Thymus (tissue), 14 donors: ENCODE measurements at places on chromosomes 13 and 19. TPM values are rescaled to one million over a fixed set of nuclear protein-coding genes. Genes with fewer than 3 reads are reported as not detected.

The PGPEP1 gene
- polyA plus RNA-seq: 14.8 TPM

The OR7A5 gene
- 0.16 TPM for polyA plus RNA-seq

The KIR3DL2 gene
- 0.21 TPM for polyA plus RNA-seq

The CDC34 gene
- 72.0 TPM for polyA plus RNA-seq

The PET100 gene
- polyA plus RNA-seq: 216 TPM

The NLRP4 gene
- polyA plus RNA-seq: 0.09 TPM

The PSG11 gene
- 0.07 TPM for polyA plus RNA-seq

The CYP2S1 gene
- 4.3 TPM for polyA plus RNA-seq

The CABP5 gene
- 0.05 TPM for polyA plus RNA-seq

The LAMP1 gene
- 85.4 TPM for polyA plus RNA-seq

The SULT2A1 gene
- 0.02 TPM for polyA plus RNA-seq

The ACER1 gene
- 2.8 TPM for polyA plus RNA-seq

The MYH14 gene
- 16.2 TPM for polyA plus RNA-seq

The CEBPA gene
- polyA plus RNA-seq: 10.1 TPM

The PDE4A gene
- 4.8 TPM for polyA plus RNA-seq

- no peak for DNase-seq
Observed at GRCh38 chr13:20054586-20054985, 96.1 kb downstream of the ZMYM2 start.

- no peak for DNase-seq
Observed at GRCh38 chr19:36113894-36114720, 568 bp downstream of the POLR2I start.

DNA sequence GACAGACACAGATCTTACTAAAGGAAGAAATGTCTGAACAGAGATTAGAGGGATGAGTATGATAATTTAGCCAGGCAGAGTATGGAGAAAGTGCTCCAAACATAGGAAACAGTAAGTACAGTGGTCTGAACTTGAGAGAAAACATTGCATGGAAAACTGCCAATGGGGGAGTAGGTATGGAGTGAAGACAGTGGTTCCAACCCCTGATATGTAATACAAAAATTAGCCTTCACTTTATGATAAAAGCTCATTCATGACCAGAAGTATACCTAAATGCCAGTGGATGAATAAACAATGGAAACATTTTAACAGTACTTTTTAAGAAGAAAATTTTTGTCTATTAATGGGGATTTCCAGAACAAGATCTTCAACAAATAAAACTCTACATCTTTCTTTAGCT lies 334.0 kb downstream of the DIAPH3 start:
- DNase-seq: no peak

DNA sequence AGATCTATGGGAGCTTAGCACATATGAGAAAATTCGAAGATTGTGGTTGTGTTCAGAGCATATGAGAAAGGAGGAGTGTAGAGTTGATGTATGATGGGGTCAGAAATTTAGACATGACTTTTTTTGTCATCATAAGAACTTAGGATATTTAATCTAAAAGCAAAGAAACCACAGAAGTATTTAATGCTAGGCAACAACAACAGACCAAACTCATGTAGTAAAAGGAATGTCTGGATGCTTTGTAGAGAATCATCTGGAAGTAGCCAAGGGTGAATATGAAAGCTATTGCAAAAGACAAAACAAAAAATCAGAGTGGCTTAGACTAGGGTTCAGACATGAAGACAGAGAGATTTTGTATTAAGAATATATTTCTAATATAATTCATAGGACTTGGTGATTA lies 190.3 kb downstream of the SLITRK1 start:
- DNase-seq: no peak

- no peak for DNase-seq
Observed at GRCh38 chr19:42229855-42230351, 9.8 kb downstream of the ZNF526 start.

GRCh38 chr19:55283548-55284377 lies at the start of gene BRSK1:
Gene BRSK1 (plus strand): TSS chr19:55283997. CDS start chr19:55284443, 446 bp downstream.
- DNase-seq: peak; percentile 41

GRCh38 chr19:13012690-13013608 lies 17.7 kb downstream of the NFIX start:
- no peak for DNase-seq

GRCh38 chr19:14361824-14362223 lies 19.4 kb upstream of the ADGRE5 start:
- DNase-seq: peak; percentile 73

DNA sequence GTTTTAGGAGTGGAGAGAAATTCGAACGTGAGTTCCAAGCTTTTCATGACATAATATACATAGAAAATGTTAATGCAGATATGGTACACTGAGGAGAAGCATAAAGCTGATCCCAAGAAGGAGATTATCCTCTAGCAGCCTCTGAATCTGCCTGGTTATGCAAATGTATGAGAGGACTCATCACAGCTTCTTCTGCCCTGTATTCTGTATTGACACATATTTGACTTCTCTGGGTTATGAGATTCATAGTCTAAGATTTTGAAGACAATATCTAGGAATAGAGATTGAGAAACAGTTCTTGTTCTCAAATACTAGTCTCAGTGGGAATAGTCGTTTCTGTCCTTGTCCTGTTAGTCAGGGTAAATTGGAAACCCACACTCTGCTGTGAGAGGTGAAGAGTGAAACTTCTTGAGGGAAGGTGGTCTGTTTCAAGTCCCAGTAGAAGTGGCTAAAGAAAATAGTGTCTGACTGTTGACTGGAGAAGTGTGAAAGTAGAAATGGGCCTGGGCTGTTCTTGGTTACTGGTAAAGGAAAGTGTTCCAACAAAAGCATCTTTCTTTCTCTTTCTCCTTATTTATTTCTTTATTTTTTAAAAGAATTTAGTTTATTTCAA lies 1356.6 kb downstream of the SLITRK5 start:
- no peak for DNase-seq

DNA sequence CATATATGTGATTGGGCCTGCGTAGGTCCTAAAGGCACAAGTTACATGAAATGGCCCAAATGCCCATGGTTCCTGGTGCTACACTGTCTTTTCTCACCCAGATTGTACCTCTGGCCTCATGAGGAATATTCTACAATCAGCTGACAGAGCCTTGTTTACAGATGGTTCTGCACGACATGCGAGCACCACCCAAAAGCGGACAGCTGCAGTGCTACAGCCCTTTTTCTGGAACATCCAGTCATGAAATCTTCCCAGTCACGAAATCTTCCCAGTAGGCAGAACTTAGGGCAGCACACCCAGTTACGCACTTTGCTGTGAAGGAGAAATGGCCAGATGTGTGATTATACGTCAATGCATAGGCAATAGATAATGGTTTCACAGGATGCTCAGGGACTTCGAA lies 7.7 kb upstream of the ELF1 start:
- no peak for DNase-seq

- no peak for DNase-seq
Observed at GRCh38 chr13:79225487-79226232, 180.4 kb downstream of the RBM26 start.

- DNase-seq: no peak
Observed at GRCh38 chr13:78758549-78758948, 99.6 kb upstream of the OBI1 start.

DNA sequence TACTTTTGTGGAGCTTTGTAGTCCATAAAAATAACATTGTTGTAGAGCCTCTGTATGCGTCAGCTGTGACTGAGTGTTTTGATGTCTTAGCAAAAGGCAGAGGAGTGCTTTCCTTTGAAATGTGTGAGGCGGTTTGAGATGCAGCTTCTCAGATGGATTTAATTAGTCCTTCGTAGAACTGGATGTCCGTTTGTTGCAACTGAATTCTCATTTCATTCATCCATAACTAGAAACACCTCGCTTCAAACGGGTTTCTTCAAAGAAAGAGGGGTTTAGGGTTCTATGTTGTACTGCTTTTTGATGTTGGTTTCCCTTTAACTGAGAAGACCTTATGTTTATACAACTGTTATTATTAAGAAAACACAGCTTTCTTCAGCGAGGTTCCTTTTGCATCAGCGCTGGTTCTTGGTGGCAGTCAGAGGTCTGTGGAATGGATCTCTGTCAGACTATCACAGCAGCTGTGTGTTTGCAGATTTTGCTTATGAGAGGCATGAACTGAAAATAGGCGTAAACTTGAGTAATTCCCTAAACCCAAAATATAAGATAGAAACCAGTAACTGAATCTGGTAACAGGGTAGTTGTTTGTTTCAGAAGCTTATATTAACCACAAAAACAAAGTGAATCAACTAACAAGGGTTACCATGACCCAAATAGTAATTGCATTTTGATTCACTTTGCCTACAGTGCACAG lies 194.4 kb downstream of the GGACT start:
- DNase-seq: peak; percentile 40
